ENCODE measurements at places on chromosomes 7 and 10.

DNA sequence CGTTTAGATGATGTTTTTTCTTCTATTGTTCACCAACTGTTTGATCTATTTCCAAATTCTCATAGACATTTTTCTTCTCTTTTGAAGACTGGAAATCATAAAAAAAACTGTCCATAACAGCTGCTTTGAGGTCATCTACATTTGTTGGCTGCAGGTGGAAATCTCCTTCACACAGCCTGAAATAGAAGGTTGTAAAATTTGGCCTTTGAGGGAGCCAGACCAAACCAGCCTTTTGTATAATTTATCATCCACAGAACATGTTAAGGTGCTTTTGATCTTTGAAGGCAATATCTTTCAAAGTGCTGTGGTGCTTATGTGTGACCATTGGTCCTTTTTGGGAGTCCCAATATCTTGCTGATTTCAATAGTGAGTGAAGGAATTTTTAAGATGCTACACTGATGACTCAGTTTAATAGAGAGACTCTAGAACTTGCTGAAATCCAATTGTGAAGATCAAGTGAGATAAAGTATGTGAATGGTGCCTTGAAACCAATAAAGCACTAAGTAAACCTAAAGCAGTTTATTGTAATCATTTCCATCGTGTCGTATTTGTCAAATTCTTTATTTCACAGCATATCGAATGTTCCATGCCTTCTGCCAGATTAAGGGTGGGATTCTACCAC lies 5.4 kb downstream of the FERD3L start:
- no peak for DNase-seq

GRCh38 chr7:116980354-116980753 lies 27.1 kb downstream of the ST7 start:
- DNase-seq = no peak

DNA sequence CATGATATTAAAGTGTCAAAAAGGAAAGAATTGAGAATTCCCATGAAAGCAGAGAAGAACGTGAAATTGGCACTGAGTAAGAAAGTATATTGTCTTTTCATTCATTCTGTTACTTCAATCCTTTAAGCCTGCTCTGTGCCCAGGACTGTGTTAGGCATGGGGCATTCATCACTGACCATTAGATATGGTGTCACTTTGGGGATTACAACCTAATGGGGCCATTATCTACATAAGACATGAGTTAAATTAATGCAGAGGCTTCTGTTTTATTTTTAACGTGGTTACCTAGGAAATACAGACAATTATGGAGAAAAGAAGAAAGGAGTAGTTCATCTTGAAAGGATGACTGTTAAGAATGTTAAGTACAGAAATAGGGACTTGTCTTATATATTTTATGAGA lies 163.5 kb upstream of the LRGUK start:
- DNase-seq = no peak

- DNase-seq = no peak
These were observed 191.2 kb downstream of the SORCS1 start for GRCh38 chr10:106973288-106973687.

GRCh38 chr7:17444673-17445072 lies 146.2 kb downstream of the AHR start:
- DNase-seq = no peak

DNA sequence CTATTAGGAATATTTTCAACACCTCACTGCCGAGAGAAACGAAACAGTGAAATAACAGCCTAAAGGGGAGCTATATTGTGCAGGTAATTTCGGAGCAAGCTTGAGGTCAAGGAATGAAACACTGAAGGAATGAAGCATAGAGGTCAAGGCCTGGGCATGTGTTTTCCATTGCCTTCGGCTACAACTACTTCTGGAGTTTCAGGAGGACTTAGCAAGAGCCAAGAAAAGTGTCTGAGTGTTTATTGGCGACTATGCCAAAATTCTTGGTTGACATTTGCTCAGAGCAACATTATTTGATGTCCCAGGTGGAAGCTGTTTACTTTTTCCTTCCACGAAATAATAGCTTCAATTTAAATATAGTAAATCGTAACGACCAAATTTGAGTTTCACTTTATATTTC lies 89.6 kb upstream of the IFRD1 start:
- no peak for DNase-seq

DNA sequence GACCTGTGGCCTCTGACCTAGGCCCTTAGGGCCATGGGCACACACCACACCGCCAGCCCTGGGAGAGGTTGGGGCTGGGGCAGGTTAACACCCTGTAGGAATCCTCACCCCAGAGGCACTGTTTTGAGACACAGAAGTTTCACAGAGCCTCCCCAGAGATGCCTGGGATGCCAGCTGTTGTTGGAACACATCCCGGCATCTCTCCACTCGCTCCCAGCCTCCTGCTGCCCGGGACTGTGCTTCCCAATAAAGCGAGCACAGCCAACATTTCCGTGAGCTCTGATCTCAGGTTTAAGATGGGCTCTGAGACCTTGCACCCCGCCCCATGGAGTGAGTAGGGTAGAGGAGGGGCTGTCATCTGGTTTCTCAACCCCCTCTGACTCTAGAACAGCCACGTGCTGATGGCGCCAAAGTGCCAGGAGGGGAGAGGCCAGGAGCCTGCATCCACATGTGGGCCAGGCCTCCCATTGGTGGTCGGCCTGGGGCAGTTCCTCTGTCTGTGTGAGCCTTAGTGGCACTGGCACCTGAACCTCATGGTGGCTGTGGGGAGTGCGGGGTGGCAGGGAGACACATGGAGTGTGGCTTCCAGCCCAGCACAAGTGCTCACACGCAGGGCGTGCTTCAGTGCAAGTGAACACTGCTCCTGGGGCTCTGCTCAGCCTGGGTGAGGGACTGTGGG lies 54.7 kb downstream of the RASGEF1A start:
- no peak for DNase-seq

DNA sequence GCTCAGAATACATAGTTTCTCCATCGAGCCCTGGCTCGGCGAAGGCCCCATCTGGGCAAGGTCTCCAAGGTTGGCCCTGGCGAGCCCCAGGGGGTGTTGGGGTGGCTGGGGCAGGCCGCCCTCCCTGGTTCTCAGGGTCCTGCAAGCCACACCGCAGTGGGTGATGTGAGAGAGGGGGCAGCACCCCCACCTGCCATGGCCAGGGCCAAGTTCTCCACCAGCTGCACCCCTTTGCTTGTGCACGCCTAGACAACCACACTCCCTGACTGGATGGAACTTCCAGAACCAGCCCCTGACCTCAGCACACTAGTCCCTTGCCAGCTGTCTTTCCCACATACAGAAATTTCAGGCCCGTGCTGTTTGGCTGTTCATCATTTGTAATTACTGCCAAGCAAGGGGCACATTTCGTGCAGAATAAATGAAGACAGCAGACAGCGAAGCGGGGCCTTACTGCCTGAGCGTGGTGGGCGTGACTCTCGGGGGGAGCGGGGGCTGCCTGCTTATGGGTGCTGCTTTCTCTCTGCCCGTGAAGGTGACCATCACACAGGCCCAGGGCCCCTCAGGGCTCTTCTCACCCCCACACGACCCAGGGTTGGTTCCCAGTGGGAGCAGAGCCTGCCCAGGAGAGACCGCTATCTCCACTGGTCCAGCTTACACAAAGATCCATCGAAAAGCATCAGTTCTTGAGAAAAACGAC lies 85.9 kb downstream of the ADARB2 start:
- DNase-seq = no peak

Data from activated CD4-positive, alpha-beta T cell treated with anti-CD3 and anti-CD28 coated beads, Interleukin-10, Interleukin-2, amounts not matched to agents 100 ng/mL and 50 ng/mL, durations not matched to agents 16 hours and 8 hours (primary cell).